ENCODE measurements at places on chromosomes 4 and X.

DNA sequence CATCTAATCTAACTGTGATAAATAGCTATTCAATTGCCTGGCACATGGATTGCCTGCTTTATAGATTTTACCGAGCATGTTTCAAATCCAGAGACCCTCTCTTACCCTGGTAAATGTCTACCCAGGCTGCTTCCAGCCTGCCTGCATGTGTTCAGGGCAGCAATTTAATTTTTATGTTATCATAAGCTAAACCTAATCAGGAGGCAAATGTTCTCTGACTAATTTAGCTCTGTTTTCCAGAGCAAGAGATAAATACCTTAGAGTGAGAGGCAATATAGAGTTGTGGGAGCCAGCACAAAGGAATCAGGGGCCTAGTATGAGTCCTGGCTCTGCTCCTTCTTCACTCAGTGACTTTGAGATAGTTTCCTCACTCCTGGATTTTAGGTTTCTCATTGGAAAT lies 37.7 kb downstream of the PARM1 start:
- DNase-seq = no peak

- no peak for DNase-seq
Observed at GRCh38 chr4:148265627-148266026, 176.6 kb downstream of the NR3C2 start.

- DNase-seq = no peak
Observed at GRCh38 chrX:105226499-105226898, 6.0 kb upstream of the TEX13A start.

GRCh38 chr4:147447786-147448185 lies 33.1 kb upstream of the EDNRA start:
- DNase-seq = no peak

DNA sequence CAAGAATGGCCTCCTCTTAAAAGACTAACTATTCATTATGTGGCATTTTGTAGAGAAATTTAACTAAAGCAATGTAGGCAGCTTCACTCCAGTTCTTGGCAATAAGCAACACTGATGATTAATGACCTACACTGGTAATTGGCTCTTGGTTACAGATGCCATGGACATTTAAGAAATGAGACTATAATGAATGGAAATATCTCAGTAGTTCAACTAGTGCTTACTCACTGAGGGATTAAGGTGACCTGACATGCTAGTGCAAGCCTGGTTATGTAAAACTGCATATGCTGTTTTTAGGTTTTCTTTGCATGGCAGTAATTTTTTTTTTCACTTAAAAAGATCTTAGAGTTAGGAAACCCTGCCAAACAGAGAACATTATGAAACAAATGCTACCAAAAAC lies 152.7 kb upstream of the AADAT start:
- no peak for DNase-seq

- no peak for DNase-seq
Observed at GRCh38 chrX:12779534-12779933, 11.7 kb upstream of the PRPS2 start.

GRCh38 chr4:1833307-1834046 lies 22.5 kb downstream of the LETM1 start:
- no peak for DNase-seq

DNA sequence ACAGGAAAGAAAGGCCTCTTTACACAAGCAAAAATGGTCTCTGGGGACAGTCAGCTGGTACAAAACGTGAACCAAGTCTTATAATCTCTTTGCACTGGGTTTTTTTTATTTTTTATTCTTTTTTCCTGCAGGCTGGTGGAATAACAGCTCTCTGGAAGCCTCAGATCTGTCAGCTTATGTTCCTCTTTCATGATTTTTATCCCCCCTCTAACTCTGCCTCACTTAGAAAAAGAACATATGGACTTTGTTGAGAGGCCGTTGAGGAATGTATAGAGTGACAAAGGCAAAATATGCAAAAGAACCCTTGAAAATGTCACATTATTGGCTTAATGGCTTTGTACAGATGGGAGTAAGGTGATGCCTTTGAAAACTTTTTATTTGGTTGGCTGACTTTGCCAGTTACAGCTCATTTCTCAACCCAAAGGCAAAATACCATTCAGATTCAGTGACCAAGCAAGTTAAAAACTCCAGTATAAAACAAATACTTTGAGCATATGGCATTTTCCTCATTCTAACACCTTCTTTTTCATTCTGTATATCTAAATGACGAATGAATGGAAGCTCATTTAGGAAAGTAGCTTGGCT lies 111.1 kb downstream of the RNF150 start:
- DNase-seq = no peak

DNA sequence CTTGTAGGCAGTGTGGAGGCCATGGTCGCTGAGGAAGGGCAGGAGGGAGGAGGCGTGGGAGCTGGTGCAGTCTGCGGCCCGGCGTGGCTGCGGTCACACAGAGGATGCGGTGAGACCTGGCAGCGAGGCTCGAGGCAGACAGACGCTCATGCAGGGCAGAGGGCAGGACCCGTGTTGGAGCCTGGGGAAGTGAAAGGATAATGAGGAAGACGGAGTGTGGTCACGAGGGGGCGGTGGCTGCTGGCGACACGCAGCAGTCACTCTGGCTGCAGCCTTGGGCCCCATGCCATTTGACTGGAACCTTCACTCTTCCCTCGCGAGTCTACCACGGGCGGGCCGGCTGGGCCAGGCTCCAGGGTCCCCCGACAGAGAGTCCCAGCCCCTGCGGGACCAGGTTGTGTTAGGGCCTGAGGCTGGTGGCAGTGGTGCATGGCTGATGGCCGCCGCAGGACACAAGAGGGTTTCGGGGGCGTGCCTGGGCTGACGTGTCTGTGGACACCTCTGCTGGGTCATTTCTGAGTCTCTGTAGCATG lies 68.8 kb upstream of the HGFAC start:
- DNase-seq = no peak

DNA sequence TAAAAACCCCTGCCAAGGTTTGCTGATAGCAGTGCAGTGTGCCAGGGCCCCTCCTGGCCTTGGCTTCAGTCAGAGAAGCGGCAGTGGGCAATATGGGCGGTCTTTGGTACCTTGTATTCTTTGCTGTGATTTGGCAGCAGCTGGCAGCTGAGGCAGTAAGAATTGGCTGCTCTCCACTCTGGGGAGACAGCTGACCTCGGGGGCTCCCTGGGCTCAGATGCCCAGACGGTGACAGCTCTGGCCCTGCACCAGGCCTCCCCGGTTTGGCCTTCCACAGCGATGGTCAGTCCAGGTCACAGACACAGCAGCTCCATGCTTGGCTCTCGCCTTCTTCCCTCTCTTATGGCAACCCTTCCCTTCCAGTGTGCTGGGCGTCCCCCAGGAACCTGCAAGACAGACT lies 330.9 kb downstream of the BCOR start:
- DNase-seq = no peak

DNA sequence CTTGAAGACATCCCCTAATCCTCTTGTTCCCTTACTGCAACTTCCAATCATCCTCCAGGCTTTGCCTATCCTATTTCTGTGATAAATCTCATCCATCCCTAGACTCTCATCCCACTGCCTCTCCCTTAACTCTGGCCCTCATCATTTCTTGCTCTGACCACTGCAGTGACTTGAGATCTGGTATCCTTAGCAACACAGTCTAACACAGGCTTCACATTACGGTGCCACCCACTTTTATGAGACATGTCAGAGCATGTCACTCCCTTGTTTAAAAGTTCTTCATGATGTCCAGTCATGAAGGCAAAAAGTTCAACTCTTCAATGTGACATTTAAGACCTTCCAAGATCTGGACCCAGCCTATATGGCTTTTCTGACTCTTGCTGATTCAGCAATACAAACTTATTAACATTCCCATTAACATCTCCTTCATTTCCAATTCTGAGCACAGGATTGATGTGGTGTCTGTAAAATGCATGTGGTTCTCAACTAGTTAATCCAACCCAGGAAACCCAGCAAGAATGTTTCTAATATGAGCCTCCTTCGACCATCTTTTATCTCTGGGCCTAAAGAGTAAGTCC lies 64.0 kb downstream of the OR13H1 start:
- DNase-seq = no peak

GRCh38 chr4:20646287-20646686 lies 54.0 kb upstream of the PACRGL start:
- DNase-seq = no peak

DNA sequence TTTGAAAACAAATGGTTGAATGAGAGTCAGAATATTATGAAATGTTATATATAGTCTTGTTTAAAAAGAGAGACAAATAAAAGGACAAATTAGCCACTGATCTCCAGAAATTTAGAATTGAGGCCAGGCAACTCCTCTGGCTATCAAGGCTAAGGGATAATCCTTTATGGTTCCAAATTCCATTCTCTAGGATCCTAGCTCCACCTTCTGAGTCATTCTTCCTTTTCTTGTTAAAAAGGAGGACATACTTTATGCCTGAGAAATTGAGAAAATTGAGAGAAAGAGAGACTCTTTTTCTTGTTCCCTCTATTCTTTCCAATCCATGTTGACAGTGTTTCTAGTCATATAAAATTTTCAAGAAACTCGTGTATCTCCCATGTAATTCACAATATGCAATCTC lies 1299.5 kb downstream of the FSTL5 start:
- DNase-seq = no peak

DNA sequence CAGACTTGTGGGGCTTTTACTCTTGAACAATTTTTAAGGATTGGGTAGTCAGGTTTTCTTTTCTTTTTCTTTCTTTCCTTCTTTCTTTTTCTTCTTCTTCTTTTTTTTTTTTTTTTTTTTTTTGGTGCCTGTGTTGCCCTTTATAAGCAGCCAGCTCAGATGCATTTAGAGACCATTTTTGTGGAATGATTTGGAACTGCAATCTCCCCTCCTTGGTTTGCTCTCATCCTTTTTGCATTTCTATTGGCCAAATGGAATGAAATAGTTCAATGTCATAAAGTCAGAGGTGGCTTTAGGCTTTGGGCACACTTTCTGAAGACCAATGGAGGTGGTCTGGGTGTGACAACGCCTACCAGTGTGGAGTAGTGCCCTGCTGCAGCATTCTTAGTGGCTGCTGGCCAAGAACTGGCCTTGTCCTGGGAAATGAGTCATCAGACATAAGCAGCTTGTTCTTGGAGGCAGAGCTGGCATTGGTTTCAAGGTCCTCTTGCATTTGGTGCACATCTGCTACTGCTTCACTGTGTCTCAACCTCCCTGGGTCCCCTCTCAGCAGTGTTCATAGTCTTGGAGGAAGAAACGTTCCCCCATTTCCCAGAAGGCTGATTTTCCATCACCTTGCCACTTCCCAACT lies 84.5 kb downstream of the CT47B1 start:
- DNase-seq = no peak

DNA sequence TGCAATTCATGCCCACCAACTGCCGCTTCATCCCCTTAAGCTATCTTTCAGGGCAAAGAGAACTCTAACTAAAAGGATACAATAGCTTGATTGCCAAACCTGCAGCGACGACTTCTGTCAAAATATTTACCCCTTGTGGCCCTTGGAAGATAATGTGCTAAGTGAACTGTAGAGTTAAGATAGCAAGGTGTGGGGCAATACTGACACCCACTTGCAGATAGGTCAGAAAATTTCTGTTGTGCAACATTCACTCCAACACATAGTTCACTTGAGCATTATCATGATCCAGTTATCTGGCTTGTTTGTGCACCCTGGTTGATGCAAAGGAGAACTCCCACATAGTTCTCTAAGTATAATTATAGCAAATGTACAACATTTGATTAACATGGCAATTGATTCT lies 55.6 kb downstream of the RHOXF2B start:
- DNase-seq = no peak

GRCh38 chr4:132384709-132385108 lies 764.4 kb upstream of the PCDH10 start:
- no peak for DNase-seq

- DNase-seq = no peak
Observed at GRCh38 chr4:26126143-26126718, 194.6 kb upstream of the RBPJ start.

- no peak for DNase-seq
Observed at GRCh38 chr4:120037411-120037810, 29.2 kb downstream of the MAD2L1 start.

DNA sequence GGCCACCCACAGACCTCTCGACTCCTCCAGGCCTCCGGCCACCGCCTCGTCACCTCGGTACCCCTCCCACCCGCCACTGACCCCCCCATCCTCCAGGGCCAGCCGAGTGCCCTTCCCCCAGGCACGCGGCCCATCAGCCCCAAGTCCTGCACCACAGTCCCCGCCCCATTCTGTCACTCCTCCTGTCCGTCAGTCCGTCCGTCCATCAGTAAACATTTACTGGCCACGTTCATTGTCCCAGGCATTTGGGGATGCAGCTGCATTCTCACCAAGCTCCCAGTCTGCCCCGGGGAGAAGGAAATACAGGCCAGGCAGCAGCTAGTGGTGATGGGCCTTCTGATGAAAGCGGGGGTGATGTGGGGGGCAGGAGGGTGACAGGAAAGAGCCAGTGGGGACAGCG lies 35.3 kb upstream of the FGFR3 start:
- no peak for DNase-seq

DNA sequence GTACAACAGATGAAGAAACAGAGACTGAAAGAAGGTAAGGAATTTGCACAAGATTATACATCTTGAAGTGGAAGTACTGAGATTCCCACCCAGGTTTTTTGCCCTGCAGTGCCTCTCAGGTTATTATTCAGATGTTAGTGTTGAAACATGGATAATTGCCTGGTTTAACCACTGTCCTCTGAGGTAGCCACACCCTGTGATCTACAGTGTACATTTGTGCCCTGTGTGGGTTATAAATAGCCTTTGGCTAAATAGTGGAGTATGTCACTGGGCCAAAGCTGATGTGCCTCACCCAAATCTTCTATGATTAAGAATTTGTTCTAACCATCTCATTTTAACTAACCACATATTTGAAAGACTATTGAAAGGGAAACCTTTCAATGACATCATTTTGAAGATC lies 5.4 kb upstream of the ASB5 start:
- DNase-seq = no peak

- DNase-seq = no peak
Observed at GRCh38 chr4:47122592-47123291, 91.4 kb downstream of the GABRB1 start.

GRCh38 chrX:37684973-37685372 lies 618 bp upstream of the XK start:
- no peak for DNase-seq

DNA sequence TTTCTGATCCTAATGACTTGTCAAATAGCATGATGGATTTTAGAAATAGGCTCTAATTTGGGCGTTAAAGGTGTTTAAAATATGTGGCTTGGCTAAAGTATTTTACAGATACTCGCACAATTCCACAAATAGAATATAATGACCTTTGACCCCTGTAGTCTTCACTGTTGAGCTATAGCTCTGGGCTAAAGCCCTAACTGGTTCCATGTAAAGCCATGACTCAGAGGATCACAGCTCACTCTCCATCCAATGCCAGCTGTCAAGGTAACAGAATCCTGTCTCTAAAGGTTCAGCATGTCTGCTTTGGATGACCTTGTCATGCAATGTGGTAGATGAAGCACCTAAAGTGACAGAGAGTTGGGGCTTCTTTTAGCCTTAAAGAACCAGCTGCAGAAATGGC lies 42.5 kb downstream of the TLR10 start:
- DNase-seq = no peak

DNA sequence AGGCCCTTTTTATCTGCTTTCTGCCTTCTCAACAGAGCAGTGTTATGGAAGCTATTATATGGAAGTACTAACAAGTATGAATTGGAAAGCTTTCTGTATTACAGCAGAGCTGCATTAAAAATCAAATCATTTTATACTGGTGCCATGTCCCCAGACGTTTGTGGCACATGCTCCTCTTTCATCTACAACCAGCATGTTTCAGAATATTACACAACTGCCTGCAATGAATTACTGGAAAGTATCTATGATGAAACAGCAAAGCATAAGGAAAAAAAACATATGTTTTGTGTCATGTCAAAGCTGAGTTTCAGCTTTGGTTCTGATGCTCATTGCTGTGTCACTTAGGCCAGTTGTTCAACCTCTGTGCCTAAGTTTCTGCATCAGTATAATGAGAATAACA lies 576.8 kb downstream of the GBA3 start:
- DNase-seq = no peak

- DNase-seq = no peak
Observed at GRCh38 chr4:169791062-169791461, 33.3 kb upstream of the HPF1 start.
